ENCODE measurements at places on chromosomes 12 and 14. TPM values are rescaled to one million over a fixed set of nuclear protein-coding genes. Genes with fewer than 3 reads are reported as not detected.

TAS2R8 gene
- not detected for total RNA-seq

PLD4 gene
- 0.05 TPM for total RNA-seq

CPSF2 gene
- 39.7 TPM for total RNA-seq

OTX2 gene
- not detected for total RNA-seq

SLC2A13 gene
- 4.0 TPM for total RNA-seq

CNOT2 gene
- total RNA-seq: 45.2 TPM

MAP3K9 gene
- 4.3 TPM for total RNA-seq

AICDA gene
- 0.31 TPM for total RNA-seq

MCRS1 gene
- 68.7 TPM for total RNA-seq

LUM gene
- 0.21 TPM for total RNA-seq

IRAK3 gene
- total RNA-seq: 0.93 TPM

NR1H4 gene
- 0.09 TPM for total RNA-seq

RPL10L gene
- not detected for total RNA-seq

RNU7-1 gene
- not detected for total RNA-seq

MIP gene
- not detected for total RNA-seq

PAX9 gene
- total RNA-seq: 2.8 TPM

SINHCAF gene
- 42.5 TPM for total RNA-seq

C3AR1 gene
- total RNA-seq: not detected

PROX2 gene
- not detected for total RNA-seq

SETD3 gene
- 46.3 TPM for total RNA-seq

All from A549 treated with ZK216348 at 1 μM for 4 hours (cell line).